ENCODE measurements at places on chromosomes 5 and 9.

- no peak for DNase-seq
Observed at GRCh38 chr9:104694218-104694617, at the start of gene OR13D1. Gene OR13D1, plus strand, starts transcription at chr9:104694518. Its CDS starts 0 bp downstream, at chr9:104694518.

GRCh38 chr5:111774525-111774924, 17.5 kb upstream of the NREP start:
- no peak for DNase-seq

DNA sequence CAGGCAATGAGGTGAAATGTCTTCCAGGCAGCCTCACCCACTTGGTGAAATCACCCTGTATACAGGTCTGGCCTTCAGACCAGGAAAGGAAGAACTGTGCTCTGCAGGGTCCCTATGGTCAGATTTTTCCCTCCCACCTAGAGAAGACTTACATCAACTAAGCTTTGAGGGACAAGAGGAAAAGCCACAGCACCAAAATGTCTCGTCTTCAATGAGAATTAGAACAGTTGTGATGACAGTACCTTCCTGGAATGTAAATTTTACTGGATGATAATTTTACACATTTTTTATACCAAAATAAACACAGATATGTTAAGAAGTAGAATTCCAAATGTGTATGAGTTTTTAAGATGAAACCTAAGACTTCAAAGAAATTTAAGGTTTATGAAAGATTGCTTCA, 283.9 kb downstream of the SPOCK1 start:
- no peak for DNase-seq

DNA sequence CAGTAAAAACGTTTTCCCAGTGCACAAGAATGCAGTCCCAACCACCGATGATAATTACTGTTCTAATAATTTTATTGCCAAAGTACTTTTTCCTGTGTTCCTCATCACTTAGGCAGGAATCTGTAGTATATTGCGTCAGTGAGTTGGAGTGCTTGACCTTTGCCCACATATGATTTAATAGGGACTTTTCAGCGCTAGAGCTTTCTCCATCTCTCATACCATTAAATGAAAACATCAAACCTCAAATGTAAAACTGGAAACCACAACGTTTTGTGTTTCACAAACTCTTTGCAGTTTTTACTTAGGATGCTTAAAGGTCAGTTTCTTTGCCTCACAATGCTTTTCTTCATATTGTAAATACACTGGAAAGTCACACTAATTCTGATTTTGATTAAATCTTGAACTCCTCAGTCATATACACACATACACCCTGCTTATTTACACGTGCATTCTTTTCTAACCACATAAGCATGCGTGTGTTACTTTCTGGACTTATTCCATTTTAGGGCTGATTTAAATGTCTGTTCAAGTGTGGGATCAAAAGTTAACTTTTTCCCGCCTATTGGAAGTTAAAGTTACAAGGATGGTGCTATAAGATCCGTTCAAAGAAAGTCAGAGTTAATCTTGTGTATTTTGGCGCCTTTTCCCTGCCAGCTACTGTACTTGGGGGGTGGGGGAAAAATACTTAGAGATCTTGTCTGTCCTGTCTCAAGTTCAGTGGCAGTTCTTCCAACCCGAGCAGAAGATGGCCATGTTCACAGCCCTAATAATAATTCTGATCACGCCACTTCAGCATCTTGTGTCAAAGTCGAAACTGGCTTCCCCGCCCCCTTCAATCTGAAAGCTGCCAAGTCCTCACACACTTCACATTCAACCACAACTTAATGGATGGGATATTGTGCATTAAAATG, 6.6 kb upstream of the NFIB start:
- DNase-seq, result no peak

DNA sequence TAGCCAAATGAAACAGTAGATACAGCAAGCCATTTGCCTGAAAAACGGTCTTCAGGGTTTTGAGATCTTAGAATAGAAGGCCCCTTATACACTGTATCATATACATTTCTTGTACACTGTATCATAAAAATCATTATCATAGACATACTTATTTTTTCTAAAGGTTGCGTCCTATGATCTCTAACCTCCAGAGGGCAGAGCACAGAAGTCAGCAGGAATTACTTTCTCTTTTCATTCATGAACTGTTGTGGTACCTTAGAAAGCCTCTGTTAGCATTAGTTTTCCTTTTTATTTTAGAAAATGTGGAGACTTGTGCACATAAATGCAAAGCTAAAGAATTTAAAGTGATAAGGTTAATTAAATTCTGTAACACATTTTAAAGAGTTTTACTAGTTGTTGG, 115.4 kb downstream of the OXCT1 start:
- DNase-seq, result no peak

- no peak for DNase-seq
Observed at GRCh38 chr5:1435369-1435768, 9.9 kb downstream of the SLC6A3 start.

- DNase-seq, result no peak
Observed at GRCh38 chr5:137309290-137309689, 189.8 kb downstream of the SPOCK1 start.

DNA sequence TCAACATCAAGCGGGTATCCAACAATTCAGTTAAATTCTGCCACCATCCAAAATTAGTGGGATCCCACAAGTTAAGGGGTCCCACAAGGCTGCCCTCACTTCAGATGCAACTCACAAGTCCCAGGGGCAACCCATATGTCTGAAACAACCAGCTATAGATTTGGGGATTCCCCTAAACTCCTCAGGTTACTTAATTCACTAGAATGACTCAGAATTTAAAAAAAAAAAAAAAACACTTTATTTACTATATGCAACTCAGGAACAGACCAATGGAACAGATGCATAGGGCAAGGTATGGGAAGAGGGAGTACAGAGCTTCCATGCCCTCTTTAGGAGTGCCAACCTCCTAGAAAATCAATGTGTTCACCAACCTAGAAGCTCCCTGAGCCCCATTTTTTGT, 15.1 kb downstream of the AUH start:
- no peak for DNase-seq

DNA sequence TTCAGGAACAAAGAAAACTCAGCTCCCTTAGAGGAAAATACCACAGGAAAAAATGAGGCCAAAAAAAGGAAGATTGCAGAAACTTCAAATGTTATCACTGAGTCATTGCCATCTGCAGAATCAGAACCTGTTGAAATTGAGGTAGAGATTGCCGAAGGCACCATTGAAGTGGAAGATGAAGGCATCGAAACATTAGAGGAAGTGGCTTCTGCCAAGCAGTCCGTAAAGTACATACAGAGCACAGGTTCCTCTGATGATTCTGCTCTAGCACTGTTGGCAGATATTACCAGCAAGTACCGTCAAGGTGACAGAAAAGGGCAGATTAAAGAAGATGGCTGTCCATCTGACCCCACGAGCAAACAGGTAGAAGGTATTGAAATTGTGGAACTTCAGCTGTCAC, 30.8 kb upstream of the NIM1K start:
- no peak for DNase-seq

- no peak for DNase-seq
Observed at GRCh38 chr5:55855509-55855908, 4.4 kb downstream of the IL31RA start.

GRCh38 chr9:73219985-73220626, 68.4 kb downstream of the ANXA1 start:
- no peak for DNase-seq

GRCh38 chr9:127245637-127246164, 18.9 kb upstream of the GARNL3 start:
- no peak for DNase-seq

- DNase-seq, result no peak
Observed at GRCh38 chr9:100129772-100130171, 30.7 kb downstream of the INVS start.

GRCh38 chr9:87193925-87194868, 246.9 kb upstream of the GAS1 start:
- no peak for DNase-seq

DNA sequence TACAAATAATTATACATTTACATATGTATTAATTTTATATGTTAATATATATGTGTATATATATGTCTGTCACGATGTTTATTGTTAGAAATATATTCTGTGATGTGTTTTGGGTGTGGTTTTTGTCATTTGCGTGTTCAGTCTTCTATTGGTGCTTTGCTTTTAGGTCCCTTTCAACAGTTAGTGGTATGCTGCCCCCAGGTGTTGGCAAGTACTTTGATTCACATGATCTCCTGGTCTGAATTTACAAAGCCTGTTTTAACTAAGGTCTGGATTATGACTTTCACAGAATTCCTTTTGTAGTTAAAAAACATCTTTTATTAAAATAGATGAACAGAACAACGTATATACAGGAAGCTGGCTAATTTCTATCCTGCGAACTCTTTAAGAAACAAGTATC, 271.5 kb downstream of the CCDC171 start:
- DNase-seq, result no peak

- no peak for DNase-seq
Observed at GRCh38 chr5:142201471-142201887, 92.9 kb downstream of the NDFIP1 start.

- DNase-seq, result no peak
Observed at GRCh38 chr5:154295551-154295950, 105.0 kb downstream of the GALNT10 start.

GRCh38 chr5:66039701-66040100, 104.4 kb upstream of the SREK1 start:
- no peak for DNase-seq

DNA sequence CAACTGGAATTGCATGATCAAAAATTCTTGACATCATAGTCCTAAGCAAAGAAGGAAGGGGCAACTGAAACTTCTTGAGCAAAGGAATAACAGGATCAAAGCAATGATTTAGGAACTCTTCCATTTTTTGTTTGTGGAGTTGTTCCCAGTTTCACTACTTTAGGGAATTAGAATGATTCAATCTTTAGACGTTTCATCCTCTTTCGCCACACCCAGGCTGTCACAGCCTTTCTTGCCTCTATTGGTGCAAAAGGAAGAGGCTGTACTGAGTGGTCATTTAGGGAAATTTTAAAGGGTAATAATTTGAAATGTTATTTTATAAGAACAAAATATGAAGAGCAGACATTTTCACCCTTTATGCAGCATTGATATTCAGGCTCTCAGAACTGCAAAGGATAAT, 1026.0 kb upstream of the ARRDC3 start:
- DNase-seq, result no peak

- no peak for DNase-seq
Observed at GRCh38 chr9:117214416-117214815, 200.4 kb downstream of the ASTN2 start.

- no peak for DNase-seq
Observed at GRCh38 chr5:108003178-108003577, 332.4 kb upstream of the EFNA5 start.
